ENCODE measurements at places on chromosomes 3 and 15.

- DNase-seq, result no peak
These were observed 143.9 kb downstream of the OR4M2 start for GRCh38 chr15:22224241-22224671.

DNA sequence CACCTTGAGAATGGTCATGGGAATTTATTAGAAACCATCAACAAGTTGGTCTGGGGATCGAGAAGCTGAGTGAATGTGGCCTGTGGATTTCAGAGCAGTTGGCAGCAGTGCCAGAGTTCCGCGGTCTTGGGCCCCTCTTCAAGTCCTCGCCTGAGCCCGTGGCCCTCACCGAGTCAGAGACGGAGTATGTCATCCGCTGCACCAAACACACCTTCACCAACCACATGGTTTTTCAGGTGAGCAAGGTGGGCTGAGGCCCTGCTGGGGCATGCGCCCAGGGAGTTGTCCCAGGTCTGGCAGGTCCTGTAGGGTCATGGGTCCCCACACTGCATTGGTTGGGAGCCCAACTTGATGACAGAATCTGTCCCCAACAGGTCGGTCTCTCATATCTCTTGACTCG is 7.0 kb upstream of the HMCES start:
- DNase-seq, result no peak

- DNase-seq, result no peak
These were observed 870 bp upstream of the TSEN2 start for GRCh38 chr3:12483410-12483809.

GRCh38 chr3:19632099-19633074 is 301.6 kb downstream of the EFHB start:
- DNase-seq, result no peak

DNA sequence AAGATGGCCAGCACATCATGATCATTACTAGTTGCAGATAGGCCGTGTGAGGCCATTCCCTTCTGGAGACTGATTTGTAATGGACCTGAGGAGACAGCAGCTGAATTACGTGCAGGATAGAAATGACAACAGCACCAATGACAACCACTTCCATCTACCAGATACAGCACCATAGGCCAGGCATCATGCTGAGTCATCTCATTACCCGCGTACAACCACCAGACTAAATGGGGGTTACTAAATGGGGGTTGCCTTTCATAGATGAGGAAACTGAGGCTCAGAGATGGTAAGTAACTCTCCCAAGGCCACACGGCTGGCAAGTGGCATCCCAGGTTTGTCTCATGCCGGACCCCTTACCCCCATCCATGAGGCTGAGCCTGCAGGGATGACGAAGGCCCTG is 32.8 kb upstream of the FAM107A start:
- no peak for DNase-seq

DNA sequence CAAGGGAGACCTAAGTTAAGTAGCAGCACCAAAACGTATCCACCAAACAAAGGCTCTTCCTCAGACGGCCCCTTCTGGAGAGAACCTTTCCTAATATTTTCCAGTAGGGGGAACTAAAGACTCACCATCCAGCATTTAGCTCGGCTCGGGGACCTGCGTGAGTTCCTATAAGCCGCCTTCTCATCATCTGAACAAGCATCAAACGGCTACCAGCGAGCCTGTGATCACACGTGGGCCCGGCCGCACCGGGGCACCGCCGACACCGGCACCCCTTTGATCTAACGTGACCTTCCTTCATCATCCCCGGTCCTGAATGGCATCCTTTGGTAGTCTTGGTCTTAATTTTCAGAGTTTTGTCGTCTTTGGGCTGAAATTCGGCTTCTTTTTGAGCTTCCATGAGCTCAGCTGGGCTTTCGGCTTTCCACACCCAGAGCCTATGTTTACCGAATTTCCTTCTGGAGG is 1.4 kb upstream of the ROBO2 start:
- DNase-seq, result no peak

DNA sequence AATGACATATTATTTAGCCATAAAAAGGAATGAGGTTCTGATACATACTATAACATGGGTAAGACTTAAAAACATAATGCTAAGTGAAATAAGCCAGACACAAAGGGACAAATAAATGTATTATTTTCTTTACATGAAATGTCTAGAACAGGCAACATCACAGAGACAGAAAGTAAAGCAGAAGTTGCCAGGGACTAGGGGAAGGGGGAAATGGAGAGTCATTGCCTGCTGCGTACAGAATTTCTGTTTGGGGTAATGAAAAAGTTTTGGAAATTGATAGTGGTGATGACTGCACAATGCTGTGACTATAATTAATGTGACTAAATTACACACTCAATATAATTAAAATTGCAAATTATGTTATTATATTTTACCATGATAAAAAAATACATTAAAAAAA is 99.9 kb downstream of the ANO10 start:
- no peak for DNase-seq

DNA sequence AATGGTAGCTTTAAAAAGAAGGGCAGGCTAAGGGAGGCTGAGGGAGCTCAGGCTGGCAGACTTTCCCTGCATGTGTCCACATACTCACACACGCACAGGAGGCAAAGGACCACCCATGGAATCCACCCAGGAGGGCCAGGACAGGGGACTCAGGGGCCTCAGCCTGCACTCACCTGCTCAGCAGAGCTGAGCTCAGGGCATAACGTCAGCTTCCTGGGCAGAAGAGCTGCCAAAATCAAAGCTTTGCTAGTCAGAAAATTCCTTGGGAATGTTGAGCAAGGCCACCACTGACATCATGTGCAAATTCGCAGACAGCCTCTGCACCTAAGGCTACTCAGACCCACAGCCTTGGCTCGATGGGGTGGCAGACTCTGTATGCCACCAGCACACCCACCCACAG is 16.4 kb upstream of the ALAS1 start:
- DNase-seq, result no peak

GRCh38 chr3:33541918-33542317 is 101.7 kb upstream of the UBP1 start:
- no peak for DNase-seq

- DNase-seq, result no peak
These were observed 11.6 kb downstream of the EPB42 start for GRCh38 chr15:43209059-43209824.

DNA sequence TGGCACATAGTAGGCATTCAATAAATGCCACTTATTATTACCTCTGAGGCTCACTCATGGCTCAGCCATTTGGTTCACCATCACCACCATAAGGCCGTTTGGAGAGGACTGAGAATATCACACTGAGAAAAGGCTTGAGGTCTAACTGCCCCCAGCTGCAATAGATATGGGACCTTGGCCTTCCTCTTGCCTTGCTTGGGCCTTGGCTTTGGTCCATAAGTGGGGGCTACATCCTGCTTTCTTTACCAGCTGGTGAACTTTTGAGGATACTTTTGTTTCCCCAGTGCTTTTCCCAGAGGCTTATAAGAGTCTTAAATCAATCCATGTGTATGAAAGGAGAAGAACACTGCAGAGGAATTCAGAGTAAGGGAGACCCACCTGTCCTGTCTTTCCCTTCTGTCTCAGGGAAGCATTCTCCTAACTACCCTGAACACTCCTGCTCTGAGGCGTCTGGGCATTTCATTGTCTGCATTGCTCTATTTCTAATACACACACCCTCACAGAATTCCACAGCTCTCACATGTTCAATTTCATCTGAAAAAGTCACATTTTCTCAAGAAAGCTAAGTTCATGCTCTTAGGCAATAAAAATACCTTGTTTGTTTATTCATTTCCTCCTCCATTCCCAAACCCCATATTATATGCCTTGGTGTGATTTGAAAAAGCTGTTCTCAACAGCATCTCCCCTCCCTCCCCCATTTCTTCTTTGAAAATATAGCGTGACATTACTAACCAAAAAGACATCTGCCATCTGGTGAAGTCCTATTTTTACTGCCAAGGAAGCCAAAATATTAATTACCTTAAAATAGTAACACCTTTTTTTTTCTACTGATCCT is 22.5 kb upstream of the KCNMB2 start:
- DNase-seq, result no peak

DNA sequence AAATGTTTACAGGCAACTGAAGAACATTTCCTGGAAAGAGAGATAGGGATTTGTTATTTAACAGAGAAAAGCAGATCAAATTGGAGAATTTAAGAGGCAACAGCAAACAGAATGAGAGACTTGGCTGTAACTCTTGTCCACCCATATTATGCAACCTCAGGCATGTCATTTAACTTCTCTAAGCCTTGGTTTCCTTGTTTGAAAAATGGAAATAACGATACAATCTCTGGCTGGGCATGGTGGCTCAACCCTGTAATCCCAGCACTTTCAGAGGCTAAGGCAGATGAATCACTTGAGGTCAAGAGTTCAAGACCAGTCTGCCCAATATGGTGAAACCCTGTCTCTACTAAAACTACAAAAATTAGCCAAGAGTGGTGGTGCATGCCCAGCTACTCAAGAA is 23.7 kb downstream of the ARRDC4 start:
- no peak for DNase-seq

- DNase-seq, result no peak
These were observed 104.0 kb downstream of the SEMA5B start for GRCh38 chr3:122923611-122924010.

DNA sequence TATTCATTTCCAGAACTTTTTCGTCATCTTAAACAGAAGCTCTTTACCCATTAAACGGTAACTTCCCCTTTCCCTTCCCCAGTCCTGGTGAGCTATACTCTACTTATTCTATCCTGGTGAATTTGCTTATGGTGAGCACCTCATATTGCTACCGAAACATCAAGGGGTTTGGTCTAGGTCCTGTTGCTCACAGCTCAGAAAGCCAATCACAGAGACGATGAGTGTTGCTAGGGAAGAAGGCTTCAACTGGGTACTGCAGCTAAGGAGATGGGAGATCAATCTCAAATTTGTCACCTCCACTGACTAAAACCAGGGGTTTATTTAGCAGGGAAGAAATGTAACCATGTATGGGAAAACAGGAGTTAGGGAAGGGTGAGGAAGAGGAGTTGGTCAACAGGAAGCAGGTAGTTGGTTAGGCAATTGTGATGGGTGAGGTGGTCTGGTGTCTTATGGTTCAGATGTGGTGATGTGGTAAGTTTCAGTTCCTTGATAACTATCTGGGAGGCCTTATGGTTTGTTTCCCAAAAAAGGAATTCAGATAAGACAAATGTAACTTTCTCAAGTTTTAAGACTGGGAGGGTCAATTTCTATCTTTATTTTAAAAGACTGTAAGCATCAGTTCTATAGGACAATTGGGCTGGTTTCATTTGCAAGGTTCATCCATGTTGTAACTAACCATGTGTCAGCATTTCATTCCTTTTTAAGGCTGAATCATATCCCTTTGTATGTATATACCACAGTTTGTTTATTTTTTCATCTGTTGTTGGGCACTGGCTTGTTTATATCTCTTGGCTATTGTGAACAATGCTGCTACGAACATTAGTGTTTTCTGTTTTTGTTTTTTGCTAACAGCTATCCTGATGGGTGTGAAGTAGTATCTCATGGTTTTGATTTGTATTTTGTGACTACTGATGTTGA is 24.3 kb downstream of the ARHGAP11B start:
- no peak for DNase-seq

GRCh38 chr15:41506796-41507341 is 6.8 kb downstream of the LTK start:
- no peak for DNase-seq

- no peak for DNase-seq
These were observed 201.7 kb upstream of the PROK2 start for GRCh38 chr3:71986606-71987005.

DNA sequence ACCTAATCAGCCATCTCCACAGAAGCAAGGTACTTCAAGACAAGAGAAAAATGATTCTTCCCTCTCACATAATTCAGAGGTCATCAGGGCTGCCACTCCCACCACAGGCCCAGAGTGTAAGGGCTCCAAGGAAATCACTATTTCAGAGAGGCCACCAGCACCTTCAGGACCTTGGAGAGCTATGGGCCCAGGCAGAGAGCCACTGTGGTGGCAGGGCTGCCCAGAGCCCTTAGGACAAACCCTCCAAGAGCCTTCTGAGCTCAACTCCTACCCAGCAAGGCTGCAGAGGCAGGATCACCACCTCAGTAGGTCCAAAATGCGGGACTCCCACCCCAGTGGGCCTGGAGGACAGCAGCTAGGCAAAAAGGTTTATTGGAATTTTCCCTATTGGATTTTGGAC is 17.9 kb upstream of the FAN1 start:
- no peak for DNase-seq

DNA sequence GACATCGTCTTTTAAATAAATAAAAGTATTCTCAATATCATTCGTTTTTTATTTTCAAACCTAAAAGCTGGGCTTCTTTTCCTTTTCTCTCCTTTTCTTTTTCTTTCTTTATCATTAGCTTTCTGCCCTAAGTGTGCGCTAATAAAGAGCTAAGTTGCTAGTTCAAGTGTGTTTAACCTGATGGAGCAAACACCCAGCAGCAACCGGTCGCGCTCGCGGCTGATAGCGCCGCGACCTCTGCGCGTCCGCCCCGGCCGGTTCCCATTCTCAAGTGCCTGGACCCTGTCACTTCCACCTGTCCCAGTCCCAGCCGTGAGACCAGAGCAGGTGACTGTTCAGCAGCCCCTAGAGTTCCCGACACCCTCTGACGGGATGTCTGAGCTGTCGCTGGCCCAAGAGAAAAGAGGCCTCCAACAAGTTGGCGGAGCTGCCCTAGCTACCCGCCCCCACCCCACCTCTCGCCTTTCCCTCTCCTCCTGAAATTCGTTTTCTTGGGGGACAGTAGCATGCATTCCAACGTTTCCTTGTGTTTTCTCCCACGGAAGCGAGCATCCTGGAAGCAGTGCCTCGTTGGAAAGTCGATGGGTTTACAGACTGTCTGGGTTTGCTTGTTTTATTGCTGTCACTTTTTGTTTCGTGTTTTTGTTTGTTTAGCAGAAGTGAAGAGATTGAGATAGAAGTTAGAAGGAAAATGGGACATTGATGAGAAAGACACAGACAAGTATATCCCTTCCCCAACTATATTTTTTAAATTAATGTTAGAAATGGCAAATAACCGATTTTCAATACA is 3.1 kb upstream of the MECOM start:
- DNase-seq, result no peak

GRCh38 chr15:28786521-28786920 is 61.9 kb downstream of the GOLGA6L7 start:
- DNase-seq, result no peak

DNA sequence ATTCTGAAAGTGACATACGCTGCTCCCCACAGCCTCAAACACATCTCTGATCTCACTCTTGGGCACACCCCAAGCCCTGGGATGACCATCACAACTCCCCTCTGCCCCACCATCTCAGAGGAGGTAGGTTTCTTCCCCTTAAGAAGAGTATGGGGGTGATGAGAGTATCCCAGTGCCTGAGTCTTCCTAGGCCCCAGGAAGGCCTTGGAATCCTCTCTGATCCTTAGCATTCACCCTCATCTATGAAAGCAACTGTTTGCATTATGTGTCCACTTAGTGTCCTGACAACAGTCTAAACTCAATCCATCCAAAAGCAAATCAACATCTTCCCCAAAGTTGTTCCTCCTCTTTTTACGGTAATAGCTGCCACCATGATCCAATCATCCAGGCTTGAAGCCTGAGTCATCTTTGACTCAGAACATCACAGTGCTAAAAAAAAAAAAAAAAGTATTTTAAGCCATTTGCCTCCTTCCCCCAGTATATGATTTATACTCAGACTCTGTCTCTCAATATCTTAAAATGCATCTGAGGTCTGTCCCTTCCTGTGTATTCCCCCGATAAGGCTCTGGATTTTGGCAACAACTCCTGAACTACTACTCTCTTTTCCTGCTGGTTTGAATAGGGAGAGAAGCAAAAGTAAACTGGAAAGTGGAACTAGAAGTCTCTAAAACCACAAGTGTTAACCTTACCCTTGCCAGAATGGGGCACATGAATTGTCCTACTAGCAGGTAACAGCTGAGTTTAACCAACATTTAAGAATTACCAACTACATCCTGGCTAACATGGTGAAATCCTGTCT is 22.5 kb downstream of the POPDC2 start:
- no peak for DNase-seq

All from cortex of kidney (tissue), 1 donor.